H9 (cell line): ENCODE measurements at places on chromosomes 6 and 20. TPM values are rescaled to one million over a fixed set of nuclear protein-coding genes. Genes with fewer than 3 reads are reported as not detected.
A peak's percentile ranks its signal among the peaks of the same experiment; 100 is the strongest.

DNA sequence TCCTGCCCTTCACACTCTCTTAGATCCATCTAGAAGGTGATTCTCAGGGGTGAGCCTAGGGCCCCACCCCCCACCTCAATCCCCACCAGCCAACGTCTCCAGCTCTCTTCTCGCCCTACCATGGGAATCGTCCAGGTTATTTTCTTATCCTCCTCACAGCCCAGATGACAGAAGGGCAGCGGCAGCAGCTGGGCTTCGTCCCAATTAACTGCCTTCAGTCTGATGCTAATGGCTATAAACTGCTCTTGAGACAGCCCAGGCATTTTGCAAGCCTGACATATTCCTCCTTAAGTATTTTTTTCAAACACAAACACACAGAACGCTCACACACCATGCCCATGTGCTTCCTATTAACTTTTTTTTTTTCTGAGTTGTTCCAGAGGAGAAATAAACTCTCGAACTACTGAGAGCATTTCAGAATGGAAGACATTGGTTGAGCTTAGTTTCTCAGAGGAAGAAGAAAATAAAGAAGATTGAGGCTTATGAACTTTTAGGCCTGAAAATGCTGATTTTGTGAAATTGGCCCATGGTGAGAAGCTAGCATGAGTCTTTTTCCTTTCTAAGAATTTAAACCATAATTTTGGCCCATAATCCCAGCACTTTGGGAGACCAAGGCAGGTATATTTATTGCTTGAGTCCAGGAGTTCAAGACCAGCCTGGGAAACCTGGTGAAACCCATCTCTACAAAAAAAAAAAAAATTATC is 124.6 kb downstream of the EYA2 start:
- DNase-seq = no peak

DNA sequence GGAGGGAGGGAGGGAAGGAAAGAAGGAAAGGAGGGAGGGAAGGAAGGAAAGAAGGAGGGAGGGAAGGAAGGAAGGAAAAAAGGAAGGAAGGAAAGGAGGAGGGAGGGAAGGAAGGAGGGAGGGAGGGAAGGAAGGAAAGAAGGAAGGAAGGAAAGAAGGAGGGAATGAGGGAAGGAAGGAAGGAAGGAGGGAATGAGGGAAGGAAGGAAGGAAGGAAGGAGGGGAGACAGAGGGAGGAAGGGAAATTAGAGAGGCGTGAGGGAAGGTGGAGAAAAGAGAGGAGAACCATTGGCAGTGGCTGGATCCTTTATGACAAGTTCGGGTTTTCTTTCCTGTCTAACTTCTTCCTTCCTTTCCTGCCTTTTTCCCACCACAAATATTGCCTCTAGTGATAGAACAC is 22.3 kb upstream of the SUPT3H start:
- DNase-seq = no peak

DNA sequence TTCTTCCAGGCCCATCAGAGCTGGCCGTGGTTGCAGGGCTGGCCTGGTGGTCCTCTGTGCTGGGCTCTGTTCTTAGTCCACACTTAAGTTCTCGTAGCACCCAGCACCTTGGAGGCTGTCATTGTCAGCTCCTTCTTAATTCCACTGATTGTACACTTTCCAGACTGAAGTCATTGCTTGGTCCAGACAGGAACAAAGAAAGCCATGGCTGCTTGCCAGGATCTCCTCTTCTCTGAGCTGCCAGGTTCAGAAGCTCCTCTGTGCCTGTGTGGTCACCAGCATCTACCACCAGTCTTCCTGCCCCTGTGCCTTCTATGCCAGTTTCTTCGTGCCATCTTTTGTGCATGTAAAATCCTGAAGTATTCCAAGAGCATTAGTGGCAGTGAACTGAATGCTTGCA is 39.5 kb upstream of the PCMTD2 start:
- no peak for DNase-seq

DNA sequence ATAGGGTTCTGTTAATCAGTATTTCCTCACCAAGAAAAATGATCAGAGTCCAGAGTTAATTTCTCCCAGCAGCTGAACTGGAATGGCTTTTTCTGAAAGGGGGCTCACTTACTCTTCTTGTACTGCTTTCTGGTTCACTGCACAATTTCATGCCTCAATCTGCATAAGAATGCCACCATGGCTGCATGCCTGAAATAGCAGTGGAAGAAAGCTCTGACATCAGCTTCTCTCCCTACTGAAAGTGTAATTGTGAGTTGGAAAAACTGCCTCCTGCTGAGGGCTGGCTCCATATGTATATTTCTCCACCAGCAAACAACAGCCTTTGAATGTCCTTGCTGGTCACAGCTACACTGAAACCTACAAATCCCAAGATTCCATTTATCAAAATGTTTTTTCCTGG is 1027.2 kb upstream of the GJE1 start:
- peak; percentile 76 for DNase-seq

Gene BHLHE23
- total RNA-seq = 0.22 and 0.35 TPM in 2 replicates

DNA sequence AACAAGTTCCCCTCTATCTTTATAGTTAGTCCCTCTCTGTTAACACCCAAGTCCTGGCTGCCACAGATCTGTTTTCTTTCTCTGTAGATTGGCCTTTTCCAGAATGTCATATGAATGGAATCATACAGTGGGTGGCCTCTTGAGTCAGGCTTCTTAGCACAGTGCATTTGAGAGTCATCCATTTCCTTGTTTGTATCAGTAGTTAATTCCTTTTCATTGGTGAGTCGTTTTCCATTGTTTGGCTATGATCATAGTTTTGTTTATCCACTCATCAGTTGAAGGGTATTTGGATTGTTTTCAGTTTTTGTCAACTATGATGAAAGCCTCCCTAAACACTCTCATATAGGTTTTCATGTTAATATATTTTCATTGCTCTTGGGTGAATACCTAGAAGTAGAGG is 248.3 kb downstream of the ARID1B start:
- no peak for DNase-seq

Gene STMND1
- not detected in 2 replicates for total RNA-seq

DNA sequence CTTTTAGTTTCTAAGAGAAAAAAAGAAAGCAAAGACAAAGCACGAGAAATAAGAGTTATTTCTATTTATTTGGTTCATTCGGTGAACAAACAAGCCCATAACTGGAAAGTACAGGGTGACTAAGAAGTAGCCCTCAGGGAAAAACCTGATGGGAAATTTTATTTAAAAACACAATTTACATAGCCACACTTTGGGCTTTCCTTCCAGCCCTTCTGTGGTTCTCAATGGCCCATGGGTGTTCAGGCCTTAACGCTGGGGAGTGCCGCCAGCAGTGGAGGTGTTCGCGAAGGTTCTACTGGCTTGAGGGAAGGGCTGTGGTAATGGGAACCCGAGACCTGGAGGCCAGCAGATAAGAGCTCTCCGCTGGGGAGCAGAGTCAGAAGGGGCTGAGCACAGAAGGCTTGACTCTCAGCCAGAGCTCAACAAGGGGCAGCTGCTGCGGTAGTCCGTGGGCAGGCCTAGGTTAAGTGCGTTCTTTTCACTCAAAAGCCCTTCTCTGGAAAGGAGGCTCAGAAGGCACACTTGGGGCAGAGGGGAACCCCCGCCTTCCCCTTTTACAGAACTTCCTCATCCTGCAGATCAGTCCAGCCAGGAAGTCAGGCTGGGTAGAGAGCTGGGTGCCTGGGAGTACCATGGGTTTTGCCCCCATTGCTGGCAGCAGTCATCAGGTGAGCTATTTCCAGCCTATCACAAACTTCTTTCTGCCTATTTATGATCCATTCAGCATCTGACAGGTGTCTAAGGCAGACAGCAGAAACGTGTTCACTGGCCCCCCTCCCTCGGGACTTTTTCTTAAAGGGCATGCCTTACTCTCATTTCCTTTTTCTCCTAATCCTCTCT is 8.8 kb upstream of the CD83 start:
- no peak for DNase-seq

- no peak for DNase-seq
Observed at GRCh38 chr6:22590423-22590822, 21.1 kb downstream of the HDGFL1 start.

DNA sequence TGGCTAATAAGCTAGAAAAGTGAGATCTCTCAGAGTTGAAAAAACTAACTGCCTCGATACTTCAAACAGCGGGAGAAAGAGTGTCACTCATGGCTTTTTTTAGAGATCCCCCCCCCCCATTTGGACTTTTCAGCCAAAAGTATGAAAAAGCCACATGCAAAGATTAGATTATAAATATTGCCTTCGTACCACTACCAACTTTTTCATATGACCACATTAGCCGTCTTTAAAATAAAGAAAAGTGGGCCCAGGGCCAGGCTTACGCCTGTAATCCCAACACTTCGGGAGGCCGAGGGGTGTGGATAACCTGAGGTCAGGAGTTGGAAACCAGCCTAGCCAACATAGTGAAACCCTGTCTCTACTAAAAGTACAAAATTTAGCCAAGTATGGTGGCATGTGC is 4.4 kb downstream of the PGK2 start:
- no peak for DNase-seq

GRCh38 chr6:87122477-87122876 is 27.6 kb upstream of the CGA start:
- peak; percentile 60 for DNase-seq

Gene MTO1
- 23.9 and 27.8 TPM in 2 replicates for total RNA-seq

DNA sequence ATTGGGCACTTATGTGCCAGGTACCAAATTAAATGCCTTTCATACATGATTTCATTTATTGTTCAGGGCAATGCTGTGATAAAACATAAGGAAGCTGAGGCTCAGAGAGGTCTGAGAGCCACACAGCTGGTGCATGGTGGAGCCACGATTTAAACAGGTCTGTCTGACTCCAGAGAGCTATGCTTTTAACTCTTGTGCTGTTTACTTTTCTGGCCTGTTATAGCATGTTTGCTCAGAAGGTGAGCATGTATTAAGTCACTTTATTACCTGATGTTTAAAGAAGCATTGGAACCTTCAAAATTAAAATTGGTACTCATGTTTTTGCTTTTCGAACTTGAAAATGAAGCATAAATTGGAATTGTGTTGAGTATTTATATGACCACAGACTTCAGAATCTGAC is 26.8 kb downstream of the MCM8 start:
- DNase-seq = no peak

DNA sequence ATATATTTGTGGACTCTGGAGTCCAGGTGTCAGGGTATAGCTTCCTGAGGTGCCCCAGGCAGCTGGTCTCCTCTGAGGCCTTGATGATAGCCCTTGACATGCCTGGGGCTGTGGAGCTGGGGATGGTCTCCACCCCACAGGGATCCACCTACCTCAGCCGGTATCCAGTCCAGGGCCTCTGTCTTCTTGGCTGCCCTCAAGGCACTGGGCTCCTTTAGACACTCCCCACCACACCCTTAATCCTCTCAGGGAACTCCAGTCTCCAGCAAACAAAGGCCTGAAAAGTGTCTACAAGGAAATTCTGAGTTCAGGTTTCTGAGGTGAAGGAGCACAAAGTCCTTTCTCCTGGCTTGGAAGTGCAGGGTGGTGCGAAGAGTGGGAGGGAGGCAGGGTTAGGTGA is 44.6 kb upstream of the DDR1 start:
- no peak for DNase-seq

DNA sequence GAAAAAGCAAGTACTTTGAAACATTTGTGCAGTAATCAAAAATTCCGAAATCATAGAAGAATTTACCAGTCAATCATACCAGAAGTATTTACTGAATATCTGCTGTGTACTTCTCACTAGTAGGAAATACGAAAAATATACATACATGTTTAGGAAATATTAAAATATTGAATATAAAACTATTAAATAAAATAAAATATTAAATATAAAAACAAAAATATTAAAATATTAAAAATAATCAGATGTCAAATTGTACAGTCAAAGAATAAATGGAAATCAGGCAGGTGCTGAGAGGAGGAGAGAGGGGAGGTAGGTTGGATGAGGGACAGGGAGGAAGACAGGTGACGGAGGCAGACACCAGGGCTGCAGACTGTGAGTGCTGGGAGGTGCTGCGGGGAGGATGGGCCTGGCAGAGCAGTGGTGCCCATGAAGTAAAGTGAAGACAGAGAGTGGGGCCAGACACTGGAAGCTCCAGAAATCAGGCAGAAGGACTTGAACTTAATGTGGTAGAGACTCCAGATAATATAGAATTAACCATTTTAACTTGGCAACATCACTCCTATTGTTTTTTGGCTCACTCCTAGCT is 55.9 kb downstream of the PRKN start:
- DNase-seq = no peak

Gene GSTA2
- not detected in 2 replicates for total RNA-seq

DNA sequence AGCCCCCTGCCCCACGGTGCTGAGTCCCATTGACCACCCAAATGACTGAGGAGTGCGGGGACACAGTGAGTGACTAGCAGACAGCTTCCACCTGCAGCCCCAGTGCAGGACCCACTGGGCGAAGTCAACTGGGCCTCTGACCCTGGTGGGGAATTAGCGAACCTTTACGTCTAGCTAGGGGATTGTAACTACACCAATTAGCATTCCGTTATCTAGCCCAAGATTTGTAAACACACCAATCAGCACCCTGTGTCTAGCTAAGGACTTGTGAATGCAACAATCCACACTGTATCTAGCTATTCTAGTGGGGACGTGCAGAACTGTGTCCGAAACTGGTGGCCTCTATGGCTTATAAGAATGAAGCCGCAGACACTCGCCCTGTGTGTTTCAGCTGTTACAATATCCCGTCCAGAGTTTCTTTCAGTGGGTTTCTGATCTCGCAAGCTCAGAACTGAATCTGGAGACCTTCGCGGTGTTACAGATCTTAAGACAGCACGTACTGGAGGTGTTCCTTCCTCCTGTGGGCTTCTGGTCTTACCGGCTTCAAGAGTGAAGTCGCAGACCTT is 21.1 kb upstream of the GMPR start:
- DNase-seq = no peak

Gene CCR6
- not detected in 2 replicates for total RNA-seq

DNA sequence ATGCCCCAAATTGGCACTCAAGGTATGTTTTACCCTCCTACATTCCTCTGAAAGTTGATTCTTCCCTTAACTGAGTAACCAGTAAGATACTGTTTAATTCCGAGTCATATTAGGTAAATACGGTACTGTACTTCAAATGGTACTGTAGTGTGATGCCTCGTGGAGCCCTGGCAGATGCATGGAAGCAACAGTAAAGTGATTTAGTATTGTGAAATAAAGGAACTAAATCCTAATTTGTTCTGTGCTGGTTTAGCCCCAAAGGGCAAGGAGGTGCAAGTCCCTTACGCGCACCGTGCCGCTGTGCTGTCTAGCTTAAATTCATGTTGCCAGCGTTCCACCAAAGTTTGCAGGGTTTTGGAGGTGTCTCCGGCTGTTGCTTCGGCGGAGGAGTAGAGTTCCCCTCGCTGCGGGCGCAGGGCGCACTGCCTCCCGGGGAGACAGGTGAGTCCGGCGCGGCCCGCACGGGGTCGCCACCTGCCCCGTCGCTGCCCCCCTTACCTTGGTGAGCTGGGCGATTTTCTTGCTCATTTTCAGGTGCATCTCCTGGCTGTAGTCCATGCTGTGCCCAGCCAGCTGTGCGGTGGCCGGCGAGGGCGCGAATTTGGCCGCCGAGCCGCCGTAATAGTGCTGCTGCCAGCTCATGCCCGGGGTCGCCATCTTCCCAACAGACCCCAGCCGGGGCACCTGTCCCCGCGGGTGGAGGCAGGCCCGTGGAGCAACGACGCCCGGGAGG is 655 bp downstream of the FAM184A start:
- peak; percentile 78 for DNase-seq

DNA sequence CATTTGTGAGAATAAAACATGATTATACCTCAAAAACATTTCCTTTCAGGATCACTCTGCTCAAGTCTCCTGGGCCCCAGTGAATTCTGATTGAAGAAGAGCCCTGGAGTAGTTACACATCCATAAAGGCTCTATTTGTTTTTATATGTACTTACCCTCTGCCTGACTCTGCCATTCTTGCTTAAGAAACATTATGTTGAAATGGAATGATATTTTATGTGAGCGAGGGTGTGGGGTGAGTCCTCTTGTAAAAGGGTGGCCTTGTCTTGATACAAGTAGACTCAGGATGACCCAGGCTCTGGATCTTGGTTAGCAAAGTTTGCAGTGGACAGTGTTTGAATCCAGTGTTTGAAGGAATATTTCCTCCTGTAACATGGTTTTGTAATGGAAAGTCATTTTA is 215.4 kb upstream of the PREP start:
- no peak for DNase-seq
